Natural killer cell (primary cell): ENCODE measurements at places on chromosomes 4 and X. TPM values are rescaled to one million over a fixed set of nuclear protein-coding genes. Genes with fewer than 3 reads are reported as not detected.

DNA sequence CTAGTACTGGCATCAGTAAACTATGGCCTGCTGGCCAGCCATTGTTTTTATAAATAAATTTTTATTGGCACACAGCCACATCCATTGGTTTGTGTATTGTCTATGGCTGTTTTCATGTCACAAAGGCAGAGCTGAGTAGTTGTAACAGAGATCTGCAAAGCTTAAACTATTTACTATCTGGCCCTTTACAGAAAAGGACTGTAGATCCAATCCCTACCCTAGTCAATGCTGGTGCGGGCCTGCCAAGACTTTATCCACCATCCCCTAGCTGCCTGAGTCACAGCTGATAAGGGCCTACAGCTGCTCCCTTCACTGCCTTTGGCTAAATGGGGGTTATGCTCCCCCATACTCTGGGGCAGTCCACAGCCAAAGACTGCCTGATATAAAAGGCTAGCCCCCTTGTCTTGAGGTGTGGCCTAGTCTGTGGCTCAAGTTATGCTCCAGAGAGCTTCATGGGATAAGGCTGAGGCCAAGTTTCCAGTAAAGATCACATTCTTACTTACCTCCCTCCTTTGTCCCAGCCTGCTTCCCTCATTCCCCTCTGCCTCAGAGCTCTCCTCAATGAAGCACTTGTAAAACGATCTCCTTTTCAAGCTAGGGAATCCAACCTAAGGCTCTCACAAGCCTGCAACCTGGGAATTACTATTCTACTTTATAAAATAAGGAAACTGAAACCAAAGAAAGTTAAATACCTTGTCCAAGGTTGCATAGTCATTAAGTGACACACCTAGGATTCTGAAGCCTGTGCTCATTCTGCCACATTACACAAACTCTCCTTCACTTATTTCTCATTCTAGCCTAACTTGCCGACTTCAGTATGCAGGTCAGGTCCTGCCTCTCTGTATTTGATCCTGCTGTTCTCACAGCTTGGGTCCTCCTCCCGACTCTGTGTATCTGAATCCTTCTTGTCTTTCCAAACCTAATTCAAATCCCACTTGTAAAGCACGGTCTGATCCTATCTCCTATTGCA lies 20.7 kb downstream of the ACE2 start:
- no peaks in the 10 kb centered on the region for H3K36me3 ChIP-seq
- no peak overlapping the region for H3K27ac ChIP-seq
- no peak overlapping the region for H3K4me3 ChIP-seq
- DNase-seq: no peak
- H3K27me3 ChIP-seq: no peaks in the 10 kb centered on the region

GRCh38 chr4:179441596-179441995 lies 1999.4 kb upstream of the AGA start:
- H3K4me3 ChIP-seq: no peak overlapping the region
- no peaks in the 10 kb centered on the region for H3K36me3 ChIP-seq
- H3K27ac ChIP-seq: no peak overlapping the region
- no peaks in the 10 kb centered on the region for H3K27me3 ChIP-seq
- H3K4me1 ChIP-seq: no peaks in the 10 kb centered on the region
- DNase-seq: no peak

GRCh38 chr4:165635381-165635780 lies 237.7 kb upstream of the TLL1 start:
- H3K4me1 ChIP-seq: no peaks in the 10 kb centered on the region
- no peak for DNase-seq
- H3K27ac ChIP-seq: no peak overlapping the region
- no peaks in the 10 kb centered on the region for H3K27me3 ChIP-seq

GRCh38 chr4:90118527-90119195 lies 8.5 kb upstream of the CCSER1 start:
- H3K36me3 ChIP-seq: no peaks in the 10 kb centered on the region
- DNase-seq: no peak
- H3K4me3 ChIP-seq: no peak overlapping the region
- no peaks in the 10 kb centered on the region for H3K4me1 ChIP-seq
- H3K27ac ChIP-seq: no peak overlapping the region

DNA sequence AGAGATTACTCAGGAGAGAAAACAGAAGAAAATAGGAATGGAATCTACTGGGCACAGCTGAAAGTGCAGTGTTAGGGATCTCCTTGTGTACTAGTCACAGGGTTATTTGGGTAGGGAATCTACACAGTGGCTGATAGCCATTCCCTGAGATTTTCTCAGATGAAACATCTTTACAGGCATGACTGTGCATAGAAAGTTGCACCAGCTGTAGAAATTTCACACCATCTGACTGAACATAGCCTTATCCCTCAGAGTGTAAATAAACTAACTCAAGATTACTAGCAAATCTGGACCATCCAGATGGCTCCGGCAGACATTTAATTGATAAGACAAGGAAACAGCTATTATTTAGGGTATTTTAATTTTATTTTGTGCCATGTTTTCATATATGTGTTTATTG lies 2053.5 kb upstream of the TENM3 start:
- no peaks in the 10 kb centered on the region for H3K27me3 ChIP-seq
- no peak for DNase-seq
- no peaks in the 10 kb centered on the region for H3K36me3 ChIP-seq

- no peaks in the 10 kb centered on the region for H3K4me1 ChIP-seq
- H3K36me3 ChIP-seq: peaks cover 16% of the 10 kb centered on the region
- no peak for DNase-seq
- no peak overlapping the region for H3K4me3 ChIP-seq
- H3K27ac ChIP-seq: no peak overlapping the region
- H3K27me3 ChIP-seq: no peaks in the 10 kb centered on the region
Measured at GRCh38 chr4:1374706-1375045, 27.7 kb downstream of the UVSSA start.

GRCh38 chr4:91958596-91958995 lies 345.2 kb upstream of the GRID2 start:
- no peaks in the 10 kb centered on the region for H3K4me1 ChIP-seq
- H3K27me3 ChIP-seq: no peaks in the 10 kb centered on the region
- H3K27ac ChIP-seq: no peak overlapping the region
- H3K36me3 ChIP-seq: no peaks in the 10 kb centered on the region
- no peak for DNase-seq
- no peak overlapping the region for H3K4me3 ChIP-seq

DNA sequence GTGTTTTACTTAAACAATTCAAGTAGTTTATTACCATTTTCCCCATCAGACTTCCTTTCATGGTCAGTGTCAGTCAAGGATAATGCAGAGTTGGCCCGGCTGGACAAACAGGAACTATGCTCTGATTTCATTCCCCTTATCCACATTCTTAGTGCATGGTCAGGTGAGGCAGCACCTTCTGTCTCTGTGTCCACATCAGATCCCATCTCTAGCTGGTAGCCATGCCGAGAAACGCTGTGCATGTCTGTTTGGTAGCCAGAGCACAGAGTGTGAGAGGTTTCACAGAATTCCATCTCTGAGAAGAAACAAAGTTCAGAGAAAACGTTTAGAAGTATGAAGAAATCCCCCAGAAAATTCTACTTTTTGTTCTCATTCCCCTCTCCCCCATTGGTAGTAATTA lies 423.7 kb upstream of the TEX13C start:
- H3K27ac ChIP-seq: no peak overlapping the region
- H3K4me3 ChIP-seq: no peak overlapping the region
- H3K36me3 ChIP-seq: no peaks in the 10 kb centered on the region
- H3K4me1 ChIP-seq: no peaks in the 10 kb centered on the region
- no peaks in the 10 kb centered on the region for H3K27me3 ChIP-seq

DNA sequence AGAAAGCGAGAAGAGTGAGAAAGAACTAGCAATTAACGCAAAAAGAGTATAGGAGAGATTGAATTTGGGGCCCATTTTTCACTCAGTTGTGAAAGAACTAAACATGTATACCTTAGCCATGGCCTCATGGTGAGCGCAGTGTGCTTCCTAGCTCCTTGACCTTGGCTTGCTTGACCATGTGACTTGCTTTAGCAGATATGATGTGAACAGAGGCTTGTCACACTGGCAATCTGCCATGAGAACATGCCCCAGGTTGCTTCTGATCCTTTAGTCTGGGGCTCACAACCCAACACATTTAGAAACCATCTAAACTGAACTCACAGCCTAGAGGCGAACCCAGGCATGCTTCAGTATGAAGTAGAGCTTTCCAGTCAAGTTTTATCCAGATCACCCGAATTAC lies 260.1 kb upstream of the FTHL17 start:
- no peaks in the 10 kb centered on the region for H3K27me3 ChIP-seq
- H3K4me1 ChIP-seq: no peaks in the 10 kb centered on the region
- no peaks in the 10 kb centered on the region for H3K36me3 ChIP-seq
- H3K27ac ChIP-seq: no peak overlapping the region
- DNase-seq: no peak

The MAP3K15 gene
- total RNA-seq: not detected

The TCEAL3 gene
- total RNA-seq: 8.7 TPM

The UGT8 gene
- total RNA-seq: not detected

The NKX6-1 gene
- not detected for total RNA-seq

The VCX3A gene
- total RNA-seq: not detected
